Forelimb muscle (tissue), 1 donor: ENCODE measurements at places on chromosomes 2 and 18. TPM values are rescaled to one million over a fixed set of nuclear protein-coding genes. Genes with fewer than 3 reads are reported as not detected.

DNA sequence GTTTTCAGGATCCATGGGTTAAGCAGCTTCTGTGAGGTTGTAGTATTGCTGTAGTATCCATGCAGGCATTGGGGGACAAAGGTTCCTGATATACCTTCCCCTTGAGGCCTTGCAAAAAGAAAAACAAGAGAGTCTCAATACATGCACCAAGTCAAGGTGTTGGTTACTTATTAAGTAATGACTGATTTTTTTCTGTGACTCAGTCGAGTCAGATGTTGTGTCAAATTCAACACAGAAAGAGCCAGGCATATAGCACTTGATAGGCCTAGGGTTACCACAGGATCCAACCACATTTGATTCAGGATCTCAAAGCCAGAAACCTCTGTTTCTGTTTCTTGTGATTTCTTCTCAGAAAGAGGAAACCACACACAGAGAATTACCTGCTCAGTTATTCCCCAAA is 24.9 kb upstream of the CD8A start:
- DNase-seq: no peak

- DNase-seq: no peak
Measured at GRCh38 chr2:15220603-15221002, 340.5 kb downstream of the NBAS start.

GRCh38 chr2:188238386-188238785 is 53.3 kb upstream of the GULP1 start:
- DNase-seq: no peak

- DNase-seq: no peak
Measured at GRCh38 chr2:237583385-237584295, 6.9 kb downstream of the RAB17 start.

- DNase-seq: no peak
Measured at GRCh38 chr2:67802291-67802690, 260.5 kb downstream of the C1D start.

- DNase-seq: no peak
Measured at GRCh38 chr2:216829533-216829932, 30.3 kb downstream of the TNP1 start.

DNAJC5G gene
- 0.24 TPM for polyA plus RNA-seq

HRH4 gene
- polyA plus RNA-seq: 0.08 TPM

DNA sequence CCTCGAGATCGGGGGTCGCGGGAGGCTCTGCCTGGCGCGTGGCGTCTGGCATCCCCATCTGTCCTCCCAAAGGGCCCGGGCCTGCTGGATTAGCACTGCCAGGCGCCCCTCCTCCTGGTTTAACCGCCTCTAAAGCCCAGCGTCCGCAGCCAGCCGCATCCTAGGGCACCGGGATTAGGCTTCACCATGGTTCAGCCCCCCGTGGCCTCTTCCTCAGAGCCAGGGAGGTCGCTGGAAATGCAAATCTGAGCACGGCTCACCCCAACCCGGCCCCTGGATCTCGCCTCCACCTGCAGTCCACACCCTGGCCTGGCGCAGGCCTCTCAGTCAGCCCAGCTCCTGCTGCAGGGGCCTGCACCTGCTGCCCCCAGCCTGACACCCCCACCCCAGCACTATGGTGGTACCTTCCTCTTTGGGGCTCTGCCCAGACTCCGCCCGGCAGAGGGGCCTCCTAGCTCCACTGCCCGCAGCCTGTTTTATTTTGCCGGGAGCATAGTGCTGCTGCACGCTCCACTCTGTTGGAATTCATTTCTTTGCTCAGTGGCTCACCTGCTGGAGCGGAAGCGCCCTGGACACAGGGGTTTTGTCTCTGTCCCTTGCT is 13.2 kb downstream of the PRELID3A start:
- DNase-seq: no peak

PPP1CB gene
- polyA plus RNA-seq: 195 TPM

GRCh38 chr2:17313261-17313660 is 205.0 kb downstream of the RAD51AP2 start:
- DNase-seq: no peak

ALLC gene
- polyA plus RNA-seq: not detected

- no peak for DNase-seq
Measured at GRCh38 chr18:55856229-55856628, 268.2 kb upstream of the TCF4 start.

GRCh38 chr2:198304859-198305258 is 500.5 kb downstream of the PLCL1 start:
- DNase-seq: no peak

DNA sequence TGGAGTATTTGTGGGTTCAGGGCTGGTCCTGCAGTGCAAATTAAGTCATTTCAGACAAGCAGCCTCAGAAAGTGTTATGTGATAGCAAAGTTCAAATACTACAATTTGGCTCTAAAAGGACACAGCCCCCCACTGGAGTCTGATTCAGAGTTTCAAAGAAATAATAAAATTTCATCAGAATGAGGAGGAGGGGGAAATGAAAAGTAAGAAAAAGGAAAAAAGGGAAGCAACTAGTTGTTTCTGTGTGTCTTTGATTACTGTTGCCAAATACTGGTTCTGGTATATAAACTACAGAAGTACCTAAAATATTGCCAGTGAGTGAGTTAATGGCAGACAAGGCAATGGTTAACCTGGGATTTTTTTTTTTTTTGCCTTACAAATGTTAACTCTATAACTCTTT is 773.9 kb downstream of the BCL11A start:
- DNase-seq: no peak

DNA sequence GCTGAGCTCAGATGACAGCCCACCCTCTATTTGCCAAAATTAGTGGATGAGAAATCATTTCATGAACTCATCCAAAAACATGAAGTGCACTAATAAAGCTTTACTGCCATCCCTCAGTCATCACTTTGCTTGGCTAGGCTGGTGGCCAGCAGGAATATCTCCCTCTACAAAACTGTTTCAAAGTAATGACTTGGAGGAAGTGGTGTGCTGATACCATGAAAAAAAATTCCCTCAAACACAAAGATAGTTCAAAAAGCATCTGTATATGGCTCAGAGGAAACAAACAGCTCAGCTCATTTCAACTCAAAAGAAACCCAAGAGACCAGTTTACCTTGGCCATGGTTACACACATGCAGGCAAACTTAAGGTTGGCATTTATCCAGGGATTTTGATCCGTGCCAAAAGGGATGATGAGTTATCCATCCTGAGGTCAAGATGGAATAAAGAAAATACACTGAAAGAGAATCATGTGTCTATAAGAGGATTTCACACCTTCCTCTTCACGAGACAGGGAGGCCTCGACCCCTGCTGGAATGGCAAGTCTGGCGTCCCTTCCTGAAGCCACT is 18.4 kb upstream of the WIPF1 start:
- no peak for DNase-seq

LRRTM4 gene
- 0.58 TPM for polyA plus RNA-seq
